Fibroblast of the conjunctiva (primary cell): ENCODE measurements at places on chromosomes 13 and 19.
A peak's percentile ranks its signal among the peaks of the same experiment; 100 is the strongest.

GRCh38 chr13:94495806-94496205 is 16.3 kb upstream of the DCT start:
- DNase-seq: no peak

GRCh38 chr13:113784645-113785024 is 25.6 kb downstream of the TMEM255B start:
- DNase-seq: no peak

GRCh38 chr13:73984949-73985691 is 149.1 kb downstream of the KLF12 start:
- no peak for DNase-seq

GRCh38 chr13:38202740-38203139 is 146.9 kb upstream of the UFM1 start:
- DNase-seq: no peak

DNA sequence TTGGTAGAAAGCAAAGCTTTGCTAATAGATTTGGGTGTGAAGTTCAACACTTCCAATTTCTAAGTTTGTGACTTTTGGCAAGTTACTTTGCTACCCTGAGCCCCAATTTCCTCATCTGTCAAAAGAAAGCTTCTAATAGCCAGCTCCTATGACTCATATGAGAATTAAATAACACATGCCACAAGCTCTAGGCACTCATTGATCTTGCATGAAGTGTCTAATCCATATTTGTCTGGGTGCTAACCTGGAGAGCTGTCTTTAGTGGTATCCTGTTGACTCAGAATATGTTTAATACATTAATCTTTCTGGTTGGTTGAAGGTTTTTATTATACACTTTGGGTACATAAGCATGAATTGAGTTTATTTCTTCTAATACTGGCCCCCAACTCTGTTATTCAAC is 188.8 kb downstream of the POSTN start:
- DNase-seq: no peak

DNA sequence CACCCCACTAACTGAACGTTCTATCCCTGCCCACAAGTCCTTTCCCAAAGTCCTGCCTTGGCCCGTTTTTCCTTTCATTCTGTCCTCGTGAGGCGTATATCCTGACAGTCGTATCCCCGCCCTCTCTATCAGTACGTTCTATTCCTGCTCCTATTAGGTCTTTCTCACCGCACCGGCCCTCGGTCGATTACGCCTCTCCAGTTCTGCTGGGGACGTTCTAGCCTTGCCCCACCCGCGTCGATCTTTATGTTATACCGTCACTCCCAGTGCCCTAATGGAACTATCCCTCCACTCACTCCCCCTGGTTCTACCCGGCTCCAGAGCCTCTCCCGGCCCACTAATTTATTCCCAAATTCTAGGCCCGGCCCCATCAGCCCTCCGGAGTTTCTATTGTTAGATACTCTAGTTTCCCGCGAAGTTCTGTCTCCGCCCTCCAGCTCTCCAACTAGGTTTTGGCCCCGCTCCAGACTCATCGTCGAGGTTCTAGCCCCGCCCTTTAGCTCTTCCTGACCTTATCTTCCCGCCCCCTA is 2.0 kb downstream of the PLAUR start:
- DNase-seq: no peak

DNA sequence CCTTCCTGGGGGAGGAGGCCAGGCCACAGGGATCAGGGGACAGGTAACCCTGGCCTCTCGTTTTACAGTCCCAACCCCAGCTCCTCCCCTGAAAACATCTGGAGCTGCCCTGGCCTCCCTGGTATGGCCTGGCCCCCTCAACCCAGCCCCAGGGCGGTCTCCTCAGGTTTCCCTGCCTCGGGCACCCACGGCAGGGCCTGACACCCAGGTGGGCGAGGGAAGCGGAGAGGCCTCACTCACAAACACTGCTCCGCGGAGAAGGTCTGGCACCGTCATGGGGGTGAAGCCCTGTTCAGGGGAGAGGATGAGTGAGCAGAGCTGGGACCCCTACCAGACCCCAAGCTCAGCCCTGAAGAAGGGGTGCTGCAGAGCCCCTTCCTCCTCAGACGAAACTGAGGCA is 6.5 kb upstream of the CCER2 start:
- no peak for DNase-seq

DNA sequence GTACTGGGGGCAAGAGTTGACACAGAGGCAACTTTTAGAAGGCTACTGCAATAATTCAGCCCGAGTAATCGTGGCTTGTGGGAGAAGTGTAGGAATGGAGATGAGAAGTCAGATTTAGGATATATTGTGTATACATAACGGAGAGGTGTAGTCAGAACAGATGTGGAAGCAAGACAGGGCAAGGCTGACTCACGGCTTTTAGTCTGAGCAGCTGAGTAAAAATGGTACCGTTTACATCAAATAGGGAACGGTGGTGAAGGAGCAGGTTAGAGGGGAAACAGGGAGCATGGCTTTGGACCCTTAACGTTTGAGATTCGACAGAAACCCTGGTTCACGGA is 796 bp upstream of the LSM14A start:
- DNase-seq: peak; percentile 27

DNA sequence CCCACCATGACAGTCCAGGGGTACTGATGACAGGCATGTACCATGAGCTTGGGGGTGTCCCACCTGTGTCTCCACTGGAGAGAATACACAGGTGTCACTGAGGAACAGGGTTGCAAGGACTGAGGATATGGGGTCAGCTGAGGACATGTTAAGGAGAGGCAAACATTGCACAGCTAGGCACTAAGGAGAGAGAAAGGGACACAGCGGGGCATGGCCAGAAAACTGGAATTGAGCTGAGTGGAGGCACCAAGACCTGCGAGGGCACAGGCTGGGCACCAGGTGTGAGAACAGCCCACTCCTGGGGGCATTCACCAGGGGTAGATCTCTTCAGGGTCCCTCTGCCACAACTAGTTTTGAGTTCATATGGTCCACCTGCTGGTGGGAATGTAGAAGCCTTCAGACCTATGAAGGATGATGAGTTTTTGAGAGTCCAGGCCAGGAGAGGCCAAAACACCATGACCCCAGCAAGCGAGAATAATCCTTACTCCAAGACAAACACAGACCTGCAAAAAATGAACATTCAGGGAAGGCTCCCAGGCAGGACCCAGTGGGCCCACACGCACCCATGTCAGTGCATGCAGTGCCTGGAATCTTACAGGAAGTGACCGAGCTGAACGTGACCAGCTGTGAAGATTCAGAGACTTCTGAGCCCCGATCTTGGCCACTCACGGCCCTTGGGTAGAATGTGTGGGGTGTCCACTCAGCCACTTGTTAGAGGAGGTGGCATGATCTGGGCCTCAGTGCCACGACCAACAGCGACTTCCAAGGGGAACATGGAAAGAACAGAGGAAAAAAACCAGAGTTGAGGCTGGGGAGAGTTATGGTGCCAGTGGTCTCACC is 1.4 kb upstream of the ZNF584 start:
- DNase-seq: no peak

- no peak for DNase-seq
These were observed 2.7 kb upstream of the REXO1 start for GRCh38 chr19:1850809-1851653.

DNA sequence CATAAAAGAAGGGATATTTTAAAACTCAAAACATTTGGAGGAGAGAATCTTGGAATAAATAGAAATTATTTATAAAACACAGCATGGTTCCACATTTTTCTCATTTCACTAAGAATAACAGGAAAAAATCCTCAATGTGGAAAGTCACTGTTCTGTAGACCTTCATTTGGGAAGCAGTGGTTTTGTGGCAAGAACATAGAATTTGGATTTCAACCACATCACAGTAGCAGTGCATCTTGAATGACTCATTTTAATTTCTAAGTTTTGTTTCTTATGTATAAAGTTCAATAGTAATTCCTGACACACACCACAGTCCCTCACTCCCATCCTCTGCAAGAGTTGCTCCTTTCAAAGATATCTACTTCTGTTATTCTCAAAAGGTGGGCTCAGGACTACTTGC is 264.0 kb downstream of the ENOX1 start:
- no peak for DNase-seq

DNA sequence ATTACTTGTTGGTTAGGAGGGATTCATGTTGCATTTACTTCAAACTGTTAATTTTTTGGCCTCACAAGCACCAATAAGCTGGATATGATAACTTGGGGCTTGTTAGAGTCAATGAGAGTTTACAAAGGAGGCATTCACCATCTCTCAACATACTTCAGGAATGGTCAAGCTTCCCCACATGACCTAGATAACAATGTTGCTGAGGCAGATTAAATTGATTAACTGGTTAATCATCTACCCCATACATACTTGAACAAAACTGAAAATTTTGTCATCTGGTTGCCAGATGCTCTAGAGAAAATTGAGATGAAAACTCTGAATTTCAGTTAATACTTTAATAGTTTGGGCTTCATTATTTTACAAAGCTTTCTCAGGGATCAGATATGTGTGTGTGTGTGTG is 43.0 kb upstream of the UBL3 start:
- DNase-seq: no peak

DNA sequence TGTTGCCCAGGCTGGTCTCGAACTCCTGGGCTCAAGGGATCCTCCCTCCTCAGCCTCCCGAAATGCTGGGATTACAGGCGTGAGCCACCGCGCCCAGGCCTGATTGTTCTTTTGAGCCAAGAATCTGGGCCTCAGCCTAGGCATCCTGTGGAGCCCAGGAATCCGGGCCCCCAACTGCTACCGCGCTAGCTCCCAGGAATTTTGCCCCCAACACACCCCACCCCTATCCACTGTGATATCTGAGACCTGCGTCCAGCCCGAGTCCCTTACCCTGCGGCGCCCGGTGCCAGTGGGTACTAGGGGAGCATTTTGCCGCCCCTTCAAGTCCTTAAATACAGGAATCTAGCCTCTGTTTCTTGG is 838 bp upstream of the MYADM start:
- no peak for DNase-seq

DNA sequence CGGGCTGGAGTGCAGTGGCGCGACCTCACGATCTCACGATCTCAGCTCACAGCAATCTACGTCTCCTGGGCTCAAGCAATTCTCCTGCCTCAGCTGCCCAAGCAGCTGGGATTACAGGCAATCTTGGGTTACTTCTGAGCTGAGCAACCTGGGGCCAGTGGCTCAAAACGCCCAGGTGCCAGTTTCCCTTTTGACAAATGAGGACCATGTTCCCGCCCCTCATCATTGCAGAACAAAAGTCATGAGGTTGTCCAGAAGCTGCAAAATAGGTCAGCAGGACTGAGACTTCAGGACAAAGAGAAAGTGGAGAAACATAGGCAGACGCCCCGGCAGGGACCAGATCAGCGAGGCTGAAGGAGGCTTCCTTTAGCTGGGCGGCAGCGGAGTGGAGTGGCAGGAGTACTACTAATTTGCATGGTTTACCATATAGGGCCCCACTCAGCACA is 3.3 kb upstream of the ADGRE5 start:
- no peak for DNase-seq

DNA sequence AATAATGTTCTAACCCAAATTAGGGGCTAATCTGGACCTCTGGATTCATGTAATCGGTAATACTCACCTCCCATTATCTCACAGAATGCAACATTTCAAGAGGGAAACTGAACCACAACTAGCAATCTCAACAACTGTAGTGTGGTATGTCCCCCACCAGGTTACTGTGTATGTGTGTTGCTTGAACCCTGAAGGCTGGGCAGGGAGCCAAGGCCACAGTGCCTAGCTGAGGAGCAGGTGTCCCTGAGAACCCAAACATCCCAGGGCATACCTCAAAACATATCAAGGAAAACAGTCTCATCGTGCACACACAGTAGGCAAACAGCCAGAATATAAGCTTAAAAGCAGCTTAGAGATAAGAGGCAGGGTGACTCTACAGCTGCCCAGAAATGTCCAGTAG is 20.5 kb upstream of the NEK3 start:
- no peak for DNase-seq

GRCh38 chr13:64078480-64078936 is 2662.9 kb upstream of the PCDH20 start:
- DNase-seq: no peak

GRCh38 chr19:5141129-5141849 is 172.4 kb downstream of the KDM4B start:
- DNase-seq: no peak

- no peak for DNase-seq
These were observed 17.4 kb downstream of the UFM1 start for GRCh38 chr13:38366954-38367645.

DNA sequence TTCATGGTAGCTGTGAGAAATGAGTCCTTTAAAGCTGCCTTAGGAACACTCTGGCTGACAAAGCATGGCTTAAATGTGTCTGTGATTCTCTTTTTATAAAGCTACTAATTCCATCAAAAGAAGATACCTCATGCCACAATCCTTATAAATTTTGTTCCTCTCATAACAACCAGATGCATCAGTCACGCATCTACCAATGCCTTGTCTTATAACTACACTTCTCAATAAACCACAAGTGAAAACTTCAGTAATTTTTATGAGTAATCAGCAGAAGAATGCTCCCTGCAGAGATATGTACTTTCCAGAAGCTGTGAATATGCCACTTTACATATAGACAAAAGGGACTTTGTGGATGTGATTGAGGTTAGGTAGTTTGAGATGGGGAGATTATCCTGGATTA is 147.8 kb downstream of the SUCLA2 start:
- no peak for DNase-seq

GRCh38 chr19:42412227-42412626 is 15.0 kb downstream of the LIPE start:
- no peak for DNase-seq

DNA sequence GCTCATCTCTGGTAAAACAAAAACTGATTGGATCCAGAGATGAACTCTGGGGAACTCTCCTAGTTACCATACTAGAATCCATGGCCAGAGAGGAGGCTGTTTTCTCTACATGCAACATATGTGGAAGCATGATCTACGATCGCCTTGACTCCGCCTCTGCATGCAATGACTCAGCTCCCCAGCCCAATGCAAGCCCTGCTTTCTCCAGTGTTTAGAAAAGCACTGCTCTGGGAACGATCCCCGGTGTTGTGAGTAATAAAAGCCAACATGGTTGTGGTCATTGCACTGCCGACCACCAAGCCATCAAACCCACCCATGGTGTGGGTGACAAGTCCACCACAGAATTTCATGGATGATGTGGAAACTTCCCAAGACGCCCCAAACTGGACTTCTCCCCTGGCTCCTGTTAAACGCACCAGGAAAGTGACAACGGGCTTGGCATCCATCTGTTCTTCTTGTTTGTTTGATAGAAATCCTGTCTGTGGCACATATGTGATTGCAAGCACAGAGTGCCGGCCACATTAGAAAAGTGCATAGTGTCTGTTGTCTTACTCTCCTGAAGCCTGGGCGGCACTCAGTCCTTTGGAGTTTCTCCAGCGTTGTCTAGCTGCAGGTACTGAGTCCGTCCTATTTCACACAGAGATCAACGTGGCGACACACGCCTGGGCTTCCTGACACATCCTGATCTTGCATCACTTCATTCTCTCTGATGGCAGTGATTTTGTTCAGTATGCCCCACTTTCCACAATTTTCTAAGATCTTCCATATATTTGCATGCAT is 36.4 kb upstream of the VSTM2B start:
- no peak for DNase-seq

DNA sequence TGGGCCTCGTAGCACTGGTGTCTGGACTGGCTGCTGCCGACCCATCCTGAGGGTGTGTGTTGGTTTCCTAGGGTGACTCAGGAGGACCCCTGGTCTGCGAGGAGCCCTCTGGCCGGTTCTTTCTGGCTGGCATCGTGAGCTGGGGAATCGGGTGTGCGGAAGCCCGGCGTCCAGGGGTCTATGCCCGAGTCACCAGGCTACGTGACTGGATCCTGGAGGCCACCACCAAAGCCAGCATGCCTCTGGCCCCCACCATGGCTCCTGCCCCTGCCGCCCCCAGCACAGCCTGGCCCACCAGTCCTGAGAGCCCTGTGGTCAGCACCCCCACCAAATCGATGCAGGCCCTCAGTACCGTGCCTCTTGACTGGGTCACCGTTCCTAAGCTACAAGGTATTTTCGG is 13.8 kb downstream of the TIMM13 start:
- no peak for DNase-seq
